ENCODE measurements at places on chromosomes 4 and X. TPM values are rescaled to one million over a fixed set of nuclear protein-coding genes. Genes with fewer than 3 reads are reported as not detected.

DNA sequence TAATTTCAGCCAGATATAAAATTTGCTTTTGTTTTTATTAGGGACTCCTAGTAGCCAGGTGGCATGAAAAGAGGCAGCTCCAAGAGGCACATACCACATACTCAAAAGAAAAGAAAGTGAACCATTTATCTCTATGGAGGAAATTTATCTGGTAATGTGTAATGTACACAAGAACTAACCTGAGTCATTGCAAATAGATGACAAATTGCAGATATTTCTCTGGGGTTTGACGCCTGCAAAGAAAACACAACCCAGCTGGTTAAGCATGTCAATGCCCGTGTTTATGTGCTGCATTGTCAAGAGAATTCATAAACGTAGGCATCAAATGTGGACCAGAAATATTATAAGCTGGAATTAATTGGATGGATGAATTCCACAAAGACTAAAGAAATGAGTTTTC is 46.9 kb upstream of the PHKA2 start:
- no peak for DNase-seq

The EDA2R gene
- total RNA-seq = 0.05 TPM

GRCh38 chr4:52946855-52947254 is 84.7 kb downstream of the RASL11B start:
- no peak for DNase-seq

DNA sequence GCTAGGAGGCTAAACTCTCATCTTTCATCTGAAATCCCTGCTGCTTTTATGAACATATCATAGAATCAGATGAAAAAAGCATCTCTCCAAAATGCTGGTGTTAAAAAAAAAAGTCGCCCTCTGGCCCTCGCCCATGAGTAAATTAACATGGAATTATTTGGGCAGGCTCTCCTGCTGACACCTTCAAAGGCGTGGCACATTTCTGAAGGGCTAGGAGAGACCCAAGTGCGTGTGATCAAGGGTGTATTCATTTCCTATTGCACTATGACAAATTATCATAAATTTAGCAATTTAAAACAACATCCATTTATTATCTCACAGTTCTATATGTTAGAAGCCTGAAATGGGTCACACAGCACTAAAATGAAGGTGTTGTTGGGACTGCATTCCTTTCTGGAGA is 5.1 kb downstream of the ANXA3 start:
- DNase-seq = no peak

DNA sequence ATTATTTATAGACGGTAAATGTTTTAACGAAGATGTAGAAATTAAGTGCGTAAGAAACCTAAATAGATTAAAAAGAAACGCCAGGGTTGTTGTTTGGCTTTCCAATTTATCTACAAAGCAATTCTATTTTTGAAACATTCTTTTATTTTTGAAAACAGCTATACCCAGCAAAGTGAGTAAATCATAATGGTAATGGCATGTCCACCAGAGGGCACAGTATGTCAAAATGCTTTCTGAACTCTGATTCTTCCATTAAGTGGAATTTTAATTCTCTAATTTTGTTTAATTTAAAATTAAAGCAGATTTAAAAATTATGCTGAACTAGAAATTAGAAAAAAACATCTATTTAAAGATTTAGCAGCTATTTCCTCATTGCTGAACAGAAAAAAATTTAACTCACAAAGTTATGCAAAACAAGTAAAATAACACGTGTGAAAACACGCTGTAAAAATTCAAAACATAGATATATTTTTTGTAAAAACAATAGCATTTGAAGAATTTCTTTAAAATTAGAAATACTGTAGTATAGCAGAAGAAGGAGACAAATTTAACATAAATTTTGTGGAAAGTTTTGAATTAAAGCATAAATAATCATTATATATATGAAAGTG is 26.5 kb downstream of the RASSF6 start:
- DNase-seq = no peak

DNA sequence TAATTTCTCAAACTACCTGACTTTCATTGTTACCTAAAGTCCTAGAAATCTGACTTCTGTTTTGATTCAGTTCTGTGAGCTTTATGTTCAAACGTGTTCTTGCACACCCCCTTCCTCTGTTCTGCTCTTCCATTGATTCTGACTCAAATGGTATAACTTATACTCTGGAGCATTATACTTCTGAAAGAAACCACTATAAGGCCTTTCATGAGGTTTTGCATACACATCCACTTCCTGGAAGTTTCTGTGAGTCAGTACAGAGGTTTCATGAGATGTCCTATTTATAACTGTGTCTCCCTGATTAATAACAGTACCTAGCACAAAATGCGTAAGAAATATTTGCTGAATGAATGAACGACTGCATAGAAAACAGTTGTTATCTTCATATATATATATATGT is 540.2 kb upstream of the CT83 start:
- no peak for DNase-seq

DNA sequence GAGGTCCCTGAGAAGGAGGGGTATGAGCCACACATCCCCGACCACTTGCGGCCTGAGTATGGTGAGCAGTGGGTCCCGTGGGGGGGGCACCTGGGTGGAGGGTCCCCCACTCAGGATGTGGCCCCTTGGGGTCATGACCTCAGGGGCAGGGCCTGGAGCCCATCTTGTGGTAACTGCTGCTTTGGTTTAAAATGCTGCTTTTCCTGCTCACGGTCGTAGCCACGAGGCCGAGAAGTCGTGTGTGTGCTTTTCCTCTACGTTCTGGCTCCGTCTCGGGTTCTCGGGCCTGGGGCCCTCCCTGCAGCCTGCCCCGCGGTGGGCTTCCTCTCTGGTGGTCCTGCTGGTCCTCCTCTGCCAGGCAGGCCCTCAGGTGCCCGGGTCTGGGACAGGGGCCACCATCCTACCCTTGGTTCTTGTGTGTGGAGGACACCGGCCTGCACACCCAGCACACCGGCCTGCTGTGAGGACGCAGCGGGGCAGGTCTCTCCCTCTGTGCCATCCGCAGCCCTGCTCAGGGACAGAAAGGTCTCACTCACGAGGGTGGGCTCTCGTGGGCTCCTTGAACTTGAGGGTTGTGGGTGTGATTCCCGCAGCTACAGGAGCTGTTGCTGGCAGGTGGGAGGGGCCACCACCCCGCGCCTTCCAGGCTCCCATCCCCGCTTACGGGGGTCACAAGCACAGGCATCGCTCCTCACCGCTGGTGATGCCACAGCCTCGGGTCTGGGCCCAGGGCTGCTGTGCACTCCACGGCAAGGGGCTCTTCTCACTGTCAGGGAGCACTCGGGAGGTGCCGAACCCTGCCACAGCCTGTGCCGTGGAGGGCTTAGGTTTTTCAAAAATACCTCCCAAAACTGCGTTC is 19.6 kb downstream of the UVSSA start:
- no peak for DNase-seq

The CRLF2 gene
- 0.67 TPM for total RNA-seq

GRCh38 chr4:6788123-6788522 is 5.6 kb downstream of the KIAA0232 start:
- DNase-seq = no peak

The AKAP14 gene
- 0.28 TPM for total RNA-seq

- DNase-seq = no peak
Observed at GRCh38 chr4:174255786-174256185, 27.7 kb downstream of the FBXO8 start.

DNA sequence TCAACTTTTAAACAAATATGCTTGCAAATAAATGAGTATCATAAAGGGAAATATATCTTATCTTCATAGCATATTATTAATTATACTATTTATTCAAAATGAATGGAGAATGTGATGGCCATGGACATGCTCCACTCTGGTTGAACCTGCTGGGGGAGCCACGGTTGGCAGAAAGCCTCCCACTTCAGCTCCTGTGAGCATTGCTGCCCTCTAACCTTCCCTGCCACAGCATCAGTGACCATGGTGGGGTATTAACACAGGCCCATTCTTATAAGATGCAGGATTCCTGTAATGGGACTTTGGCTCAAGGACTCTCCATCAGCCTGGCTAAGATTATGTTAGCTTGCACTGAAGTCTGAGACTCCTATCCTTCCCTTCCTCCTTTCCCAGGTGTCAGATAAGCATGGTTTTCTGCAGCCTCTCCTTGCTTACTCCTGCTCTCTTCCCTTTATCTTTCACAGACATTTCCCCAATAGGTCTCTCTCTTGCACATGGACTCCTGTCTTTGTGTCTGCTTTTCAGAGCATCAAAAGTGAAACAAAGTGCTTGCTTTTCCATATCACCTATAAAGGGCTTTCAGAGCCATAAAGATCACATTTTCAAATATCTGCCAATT is 4.9 kb upstream of the ABRAXAS1 start:
- no peak for DNase-seq

DNA sequence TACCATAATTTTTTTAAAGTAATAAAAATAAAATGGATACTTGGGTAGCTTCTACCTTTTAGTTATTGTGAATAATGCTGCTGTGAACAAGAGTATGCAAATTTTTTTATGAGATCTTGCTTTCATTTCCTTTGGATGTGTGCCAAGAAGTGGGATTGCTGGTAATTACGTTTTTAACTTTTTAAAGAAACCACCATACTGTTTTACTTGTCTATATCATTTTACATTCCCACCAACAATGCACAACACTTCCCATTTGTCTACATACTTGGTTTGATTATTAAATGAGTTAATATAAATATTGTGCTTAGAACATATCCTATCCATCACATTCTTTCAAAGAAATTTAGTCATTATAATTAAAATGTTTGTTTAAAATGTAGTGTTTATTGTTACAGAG is 3.9 kb upstream of the SULT1B1 start:
- DNase-seq = no peak

The GLRA2 gene
- not detected for total RNA-seq

DNA sequence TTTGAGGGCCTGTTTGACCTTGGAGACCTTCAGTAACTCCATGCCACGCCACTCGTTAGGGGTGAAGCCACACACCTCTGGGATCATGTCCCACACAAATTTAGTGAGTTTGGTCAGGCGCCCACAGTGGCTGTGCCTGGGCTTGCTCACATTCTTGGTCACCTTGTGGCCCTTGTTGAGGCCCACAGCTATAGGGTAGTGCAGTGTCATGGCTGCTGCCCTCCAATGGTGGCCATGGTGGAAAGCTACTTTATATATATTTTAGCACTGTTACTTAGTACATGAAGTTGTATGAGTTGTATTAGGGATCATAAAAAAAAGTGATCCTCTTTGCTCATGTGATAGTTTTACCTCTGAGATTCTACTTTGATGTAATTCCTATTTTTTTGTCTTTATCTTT is 985 bp upstream of the CXCL11 start:
- DNase-seq = no peak

The PPBP gene
- total RNA-seq = not detected

DNA sequence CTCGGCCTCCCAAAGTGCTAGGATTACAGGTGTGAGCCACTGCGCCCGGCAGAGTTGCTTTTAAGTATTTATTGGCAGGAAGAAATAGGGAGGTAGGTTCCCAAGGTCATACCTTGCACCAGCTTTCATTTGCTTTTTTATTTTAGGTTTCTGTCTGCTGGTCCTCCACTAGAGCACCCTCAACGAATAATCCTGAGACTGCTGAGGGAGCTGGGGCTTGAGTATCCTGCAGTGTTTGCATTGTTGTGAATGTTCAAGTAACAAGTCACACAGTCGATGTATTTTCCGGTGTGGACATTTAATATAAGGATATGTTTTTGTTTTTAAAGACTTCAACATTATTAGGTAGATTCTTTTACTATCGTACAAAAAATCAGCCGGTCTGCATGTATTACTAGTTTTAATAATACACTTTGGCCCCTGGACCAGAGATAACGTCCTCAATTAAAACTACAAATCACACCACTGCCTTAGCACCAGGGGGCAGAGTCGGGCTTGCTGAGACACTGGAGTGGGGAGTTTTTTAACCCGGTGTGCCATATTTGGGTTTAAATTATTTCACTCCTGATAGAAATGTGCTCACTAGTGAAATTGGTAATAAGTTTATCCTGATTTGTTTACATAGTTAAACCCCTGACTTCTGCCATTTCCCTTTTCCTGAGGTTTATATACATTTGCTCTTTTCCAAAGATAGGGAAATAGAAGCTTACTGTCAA is 11.6 kb downstream of the SMIM20 start:
- DNase-seq = no peak

DNA sequence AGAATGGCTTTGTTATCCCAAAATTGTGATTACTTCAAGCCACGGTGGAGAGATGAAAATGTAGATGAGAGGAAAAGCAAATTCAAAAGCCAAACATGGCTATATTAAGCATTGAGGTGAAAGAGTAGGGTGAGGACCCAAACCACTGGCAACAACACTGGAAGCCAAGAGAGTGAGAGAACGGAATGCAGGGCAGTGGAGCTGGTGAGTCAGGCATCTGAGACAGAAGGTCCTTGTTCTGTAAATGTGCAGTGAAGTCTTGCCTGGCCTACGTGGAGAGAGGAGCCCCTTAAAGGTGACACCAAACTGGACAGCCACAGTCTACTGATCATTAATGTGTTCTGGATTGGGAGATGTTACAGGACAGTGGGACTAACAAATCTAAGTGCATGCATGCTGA is 22.8 kb upstream of the SEC24B start:
- DNase-seq = no peak

DNA sequence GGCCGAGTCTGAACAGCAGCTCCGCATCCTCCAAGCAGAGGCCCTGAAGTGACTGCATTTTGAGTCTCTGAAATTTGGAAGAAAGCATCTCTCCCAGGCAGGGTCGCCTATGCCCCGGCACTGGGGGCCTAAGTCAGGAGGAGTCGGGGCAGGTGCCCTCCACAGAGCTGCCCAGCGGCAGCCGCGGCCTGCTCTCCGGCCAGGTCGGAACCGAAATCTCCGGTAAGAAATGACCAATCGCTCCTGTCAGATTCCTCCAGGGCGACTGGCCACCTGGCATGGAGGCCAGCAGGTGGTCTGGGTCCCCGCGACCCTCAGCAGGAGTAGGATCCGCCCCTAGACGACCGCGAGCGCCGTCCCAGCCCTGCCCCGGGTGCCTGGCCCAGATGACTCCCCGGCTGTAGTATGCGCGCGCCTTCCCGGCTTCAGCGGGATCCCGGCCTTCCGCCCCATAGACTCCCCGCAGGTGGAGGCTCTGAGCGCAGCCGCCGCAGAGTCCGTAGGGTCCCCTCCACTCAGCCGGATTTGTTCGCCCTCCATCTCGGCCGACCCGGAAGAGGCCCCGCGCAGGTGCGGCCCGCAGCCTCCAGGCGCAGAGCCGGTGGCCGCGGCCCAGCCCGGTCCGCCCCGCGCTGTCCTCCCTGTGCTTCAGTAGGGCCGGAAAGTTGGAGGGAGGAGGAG is 1.5 kb downstream of the NKX1-1 start:
- no peak for DNase-seq

GRCh38 chr4:29717287-29718057 is 1002.7 kb upstream of the PCDH7 start:
- no peak for DNase-seq

Measured in Panc1 (cell line).